Cardiac septum (tissue), 1 donor: ENCODE measurements at places on chromosomes 4 and X.

DNA sequence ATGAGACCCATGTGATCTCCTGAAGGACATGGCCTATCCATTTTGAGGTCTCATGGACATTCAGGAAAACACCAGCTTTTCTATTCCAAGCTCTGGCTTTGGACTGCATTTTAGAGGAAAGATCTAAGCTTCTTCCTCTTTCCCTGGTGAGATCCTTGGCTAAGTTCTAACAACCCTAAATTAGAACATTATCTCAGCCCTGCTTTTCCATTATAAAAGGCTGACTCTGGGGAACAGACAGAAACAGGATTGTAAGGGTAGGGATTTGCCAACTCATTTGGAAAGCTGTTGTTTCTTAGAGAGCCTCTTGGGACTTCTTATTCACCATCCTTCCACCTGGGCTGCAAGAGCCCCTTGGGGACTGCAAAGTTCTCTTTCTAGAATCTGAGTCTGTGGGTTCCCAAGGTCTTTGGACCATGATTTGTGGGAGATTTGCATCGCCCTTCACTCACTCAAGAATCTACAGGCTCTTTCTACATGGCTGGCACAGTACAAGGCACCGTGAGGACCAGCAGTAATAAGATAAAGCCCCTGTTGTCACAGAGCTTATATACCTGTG lies 146.9 kb downstream of the FNIP2 start:
- DNase-seq = no peak

DNA sequence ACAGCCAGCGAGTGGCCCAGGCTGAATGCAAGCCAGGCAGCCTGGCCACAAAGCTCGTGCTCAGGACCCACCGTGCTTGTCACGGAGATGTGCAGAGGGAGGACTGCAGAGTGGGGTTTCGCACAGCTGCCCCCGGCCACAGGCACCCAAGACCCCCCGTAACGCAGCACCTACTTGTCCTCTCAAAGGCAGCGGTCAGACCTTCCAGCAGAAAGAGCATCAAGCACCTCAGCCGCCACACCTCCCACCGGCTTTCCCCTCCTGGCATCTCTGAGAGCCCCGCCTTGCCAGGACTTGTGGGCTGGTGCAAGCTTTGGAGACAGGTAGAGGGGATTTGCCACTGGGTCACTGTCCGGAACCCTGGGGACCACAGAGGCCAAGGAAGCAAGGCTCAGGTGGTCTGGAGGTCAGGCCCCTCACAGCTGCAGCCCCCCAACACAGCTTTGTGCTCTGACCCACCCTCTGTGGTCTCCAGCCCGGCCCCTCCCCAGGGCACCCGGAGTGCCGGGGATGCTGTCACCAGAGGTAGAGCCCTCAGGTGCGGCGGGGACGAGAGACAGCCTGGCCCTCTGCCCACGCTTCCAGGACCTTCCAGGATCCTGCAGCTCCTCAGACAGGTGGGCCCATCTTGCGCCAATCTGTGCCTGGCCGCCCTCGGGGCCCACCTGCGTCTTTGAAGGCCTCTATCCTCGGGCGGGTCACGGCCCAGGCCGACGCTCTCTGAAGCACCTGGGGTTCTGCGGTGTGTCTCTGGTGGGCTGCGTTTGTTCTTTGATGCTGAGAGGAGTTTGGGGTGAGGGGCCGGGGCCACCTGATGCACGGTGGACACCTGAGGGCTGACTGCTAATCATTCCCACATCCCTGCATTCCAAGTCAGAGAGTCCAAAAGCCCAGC lies 34.4 kb upstream of the HMX1 start:
- DNase-seq = peak; percentile 67

- DNase-seq = no peak
These were observed 87.6 kb upstream of the JADE1 start for GRCh38 chr4:128721896-128722295.

DNA sequence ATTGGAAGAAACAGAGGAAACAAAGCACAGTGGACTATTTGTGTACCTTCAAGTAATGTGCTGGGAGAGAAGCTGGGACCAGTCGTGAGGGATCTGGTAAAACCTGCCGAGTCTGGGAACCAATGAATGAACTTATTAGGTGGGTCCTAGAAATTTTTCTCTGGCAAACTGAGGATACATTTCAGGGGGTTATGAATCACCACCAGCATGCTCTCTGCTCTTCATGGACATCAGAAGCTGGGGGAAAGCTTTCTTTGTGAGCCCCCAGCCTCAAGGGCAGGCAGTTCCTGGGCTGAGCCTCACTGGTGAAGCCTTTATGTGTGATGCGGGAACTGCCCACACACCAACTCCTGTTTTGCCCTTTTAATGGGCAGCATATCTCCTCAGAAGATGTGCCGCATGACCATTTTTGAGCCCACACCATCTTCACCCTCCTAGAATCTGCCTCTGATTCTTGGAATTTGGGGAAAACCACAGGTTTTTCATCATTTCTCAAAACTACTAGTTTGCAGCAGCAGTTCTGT lies 95.4 kb upstream of the ENPP6 start:
- no peak for DNase-seq

DNA sequence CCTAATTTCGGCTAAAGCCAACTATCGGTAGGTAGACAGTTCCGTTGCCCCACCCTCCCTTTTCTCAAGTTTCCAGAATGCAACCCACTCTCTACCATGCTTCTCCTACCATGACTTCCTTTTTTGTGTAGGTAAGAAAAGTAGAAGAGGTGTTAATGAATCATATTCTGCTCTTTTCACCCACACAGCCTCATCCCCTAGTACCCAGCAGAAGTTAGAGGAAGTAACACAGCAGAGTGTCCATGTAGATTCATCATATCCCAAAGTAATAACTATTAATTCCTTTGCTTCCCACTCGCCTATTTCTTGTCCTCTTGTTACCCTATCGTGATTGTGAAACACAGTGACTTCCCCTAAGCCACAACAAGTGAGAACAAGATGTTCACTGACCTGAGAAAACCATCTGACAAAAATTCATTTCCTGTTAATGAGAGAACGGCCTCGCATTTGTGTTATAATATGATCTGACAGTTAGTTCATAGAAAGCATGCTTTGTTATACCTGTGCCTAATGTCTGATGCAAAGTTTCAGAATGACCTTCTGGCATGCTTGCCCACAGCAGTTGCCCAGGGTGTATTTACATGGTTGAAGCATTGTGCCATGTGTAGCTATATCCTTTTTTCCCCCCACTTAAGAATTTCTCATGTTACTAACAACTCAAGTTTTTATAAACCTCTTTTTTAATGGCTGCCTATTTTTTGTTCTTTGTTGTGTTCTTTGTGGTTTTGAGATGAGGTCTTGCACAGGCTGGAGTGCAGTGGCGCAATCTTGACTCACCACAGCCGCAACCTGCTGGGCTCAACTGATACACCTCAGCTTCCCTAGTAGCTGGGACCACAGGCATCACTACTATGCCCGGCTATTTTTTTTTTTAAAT lies 185.6 kb downstream of the RAP1GDS1 start:
- DNase-seq = no peak

GRCh38 chr4:179631321-179631720 lies 2189.1 kb upstream of the AGA start:
- no peak for DNase-seq

DNA sequence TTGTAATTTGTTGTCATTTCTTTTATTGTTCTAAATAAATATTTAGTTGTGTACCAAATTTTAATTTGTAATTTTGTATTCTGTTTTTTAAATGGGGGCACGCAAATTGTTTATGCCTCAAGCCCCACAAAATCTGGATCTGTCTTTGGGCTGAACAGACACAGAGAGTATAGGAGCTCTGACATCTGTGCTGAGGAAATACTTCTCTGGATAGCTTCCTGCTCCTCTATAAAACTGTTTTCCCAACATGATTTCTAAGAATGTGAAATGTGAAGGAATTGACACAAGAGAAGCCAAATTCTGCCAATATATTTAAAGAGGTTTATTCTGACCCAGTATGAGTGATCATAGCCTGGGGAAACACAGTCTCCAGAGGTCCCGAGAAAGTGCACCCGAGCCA lies 93.0 kb downstream of the IL13RA2 start:
- no peak for DNase-seq

- DNase-seq = no peak
These were observed 97.5 kb downstream of the MAOA start for GRCh38 chrX:43753637-43754036.
